ENCODE measurements at places on chromosomes 3 and 15. TPM values are rescaled to one million over a fixed set of nuclear protein-coding genes. Genes with fewer than 3 reads are reported as not detected.

Gene COLQ
- 1.1 TPM for total RNA-seq

Gene CFAP100
- not detected for total RNA-seq

Gene P4HTM
- total RNA-seq = 25.7 TPM

Gene MOBP
- not detected for total RNA-seq

Gene CFAP20DC
- 3.5 TPM for total RNA-seq

Gene FSD2
- total RNA-seq = not detected

Gene GJD2
- not detected for total RNA-seq

Gene THPO
- not detected for total RNA-seq

Gene EXD1
- total RNA-seq = not detected

Gene GMPPB
- total RNA-seq = 21.0 TPM

Gene SMCO1
- not detected for total RNA-seq

Gene CMC1
- total RNA-seq = 21.6 TPM

Gene SST
- total RNA-seq = not detected

Gene SAMD7
- total RNA-seq = not detected

Gene EPHB1
- total RNA-seq = 0.98 TPM

Gene ESYT3
- 0.37 TPM for total RNA-seq

Gene SERINC4
- 0.46 TPM for total RNA-seq

Gene GSK3B
- 31.5 TPM for total RNA-seq

Gene SCN5A
- total RNA-seq = 0.14 TPM

Gene PYGO1
- total RNA-seq = not detected

Gene FMN1
- 0.09 TPM for total RNA-seq

Gene RHOV
- total RNA-seq = 0.41 TPM

Gene PATL2
- 11.2 TPM for total RNA-seq

Gene DNASE1L3
- not detected for total RNA-seq

Gene HYAL1
- not detected for total RNA-seq

Gene TSEN2
- 17.8 TPM for total RNA-seq

Gene SMAD6
- 0.23 TPM for total RNA-seq

Gene RBPMS2
- not detected for total RNA-seq

Gene SUCNR1
- not detected for total RNA-seq

Gene ICE2
- 72.8 TPM for total RNA-seq

Gene RPL29
- 1,975 TPM for total RNA-seq

Gene DALRD3
- total RNA-seq = 26.0 TPM

Gene CHP1
- total RNA-seq = 32.7 TPM

Gene MCTP2
- 25.2 TPM for total RNA-seq

Gene SERPINI1
- 1.4 TPM for total RNA-seq

All from activated CD4-positive, alpha-beta T cell treated with anti-CD3 and anti-CD28 coated beads for 36 hours (primary cell).